ENCODE measurements at places on chromosomes 12 and 14.

GRCh38 chr12:68375756-68376695, 43.9 kb upstream of the MDM1 start:
- DNase-seq, result no peak

GRCh38 chr12:105279460-105280056, 43.6 kb upstream of the APPL2 start:
- DNase-seq, result no peak

- peak; percentile 45 for DNase-seq
Measured at GRCh38 chr12:49838973-49839633, 3.8 kb downstream of the BCDIN3D start.

GRCh38 chr12:86903159-86903558, 647.0 kb upstream of the MGAT4C start:
- DNase-seq, result no peak

DNA sequence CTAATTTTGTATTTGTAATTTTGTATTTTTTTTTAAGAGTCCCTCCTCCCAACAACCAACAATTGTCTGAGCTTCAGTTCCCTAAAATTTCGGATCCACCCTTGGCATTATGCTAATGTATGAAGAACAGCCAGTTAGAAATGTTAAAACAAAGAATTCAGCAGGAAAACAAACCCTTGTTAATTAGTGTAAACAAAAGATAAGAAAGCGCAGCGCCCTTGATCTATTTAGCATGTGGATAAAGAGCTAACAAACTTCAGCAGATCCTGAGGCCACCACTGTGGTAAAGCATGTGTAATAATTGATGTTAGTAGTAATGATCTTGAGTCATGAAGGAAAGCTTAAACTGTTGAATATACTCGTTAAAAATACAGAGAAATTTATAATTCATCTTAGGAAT, 199.8 kb downstream of the TMX1 start:
- peak; percentile 50 for DNase-seq
